PC-3 (cell line): ENCODE measurements at places on chromosomes 6 and 20.

- no peak for DNase-seq
These were observed 67.4 kb downstream of the GMPR start for GRCh38 chr6:16305788-16306187.

DNA sequence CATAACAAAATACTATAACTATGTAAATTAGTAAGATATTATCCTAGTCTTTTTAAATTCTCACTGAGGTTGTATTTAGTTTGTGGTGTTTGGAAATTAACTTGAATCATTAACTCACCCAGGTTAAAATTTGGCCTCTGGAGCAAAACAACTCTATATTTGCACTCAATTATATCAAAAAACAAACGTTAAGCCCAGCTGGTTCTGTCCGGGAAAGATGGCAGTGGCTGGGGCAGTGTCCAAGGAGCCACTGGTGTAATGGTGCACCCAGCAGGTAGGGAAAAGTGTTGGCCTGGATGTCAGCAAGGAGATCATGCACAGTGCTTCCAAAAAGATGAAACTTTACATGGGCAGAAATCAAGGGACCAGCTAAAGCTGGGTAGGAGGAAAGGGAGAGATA lies 285.3 kb upstream of the CITED2 start:
- DNase-seq = no peak

DNA sequence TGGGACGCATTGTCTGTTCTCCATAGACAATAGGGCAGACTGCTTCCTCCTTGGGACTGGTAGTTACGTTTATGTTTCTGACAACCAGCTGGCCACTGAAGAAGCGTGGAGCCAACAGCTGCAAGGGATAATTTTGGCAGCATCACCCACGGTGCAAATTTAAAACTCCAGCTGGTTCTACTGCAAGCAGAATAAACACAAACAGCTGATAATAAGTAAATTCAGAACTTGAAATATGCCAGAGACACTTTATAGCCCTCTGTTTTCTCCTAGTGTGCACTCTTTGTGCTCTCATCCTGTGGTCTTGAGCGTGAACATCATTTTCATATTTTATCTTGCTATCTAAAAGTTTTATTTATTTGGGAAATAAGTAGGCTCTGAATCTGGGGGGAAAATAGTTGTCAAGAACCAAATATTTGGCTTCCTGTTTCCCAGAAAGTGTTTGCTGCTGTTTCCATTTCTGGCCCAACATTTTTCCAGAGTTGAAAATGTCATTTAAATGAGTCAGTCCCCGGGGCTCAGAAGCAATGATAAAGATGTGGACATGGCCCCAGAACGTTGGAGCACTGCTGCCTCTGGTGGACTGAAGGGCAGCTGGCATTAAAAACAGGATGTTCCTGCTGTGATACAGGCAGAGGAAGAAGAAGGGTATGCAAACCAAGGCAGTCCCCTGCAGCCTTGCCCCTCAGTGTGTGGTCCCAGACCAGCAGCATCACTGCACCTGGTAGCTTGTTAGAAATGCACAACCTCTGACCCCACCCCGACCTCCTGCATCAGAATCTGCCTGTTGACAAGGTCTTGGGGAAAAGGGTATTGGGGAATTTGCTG lies 12.5 kb upstream of the THBD start:
- peak; percentile 73 for DNase-seq

DNA sequence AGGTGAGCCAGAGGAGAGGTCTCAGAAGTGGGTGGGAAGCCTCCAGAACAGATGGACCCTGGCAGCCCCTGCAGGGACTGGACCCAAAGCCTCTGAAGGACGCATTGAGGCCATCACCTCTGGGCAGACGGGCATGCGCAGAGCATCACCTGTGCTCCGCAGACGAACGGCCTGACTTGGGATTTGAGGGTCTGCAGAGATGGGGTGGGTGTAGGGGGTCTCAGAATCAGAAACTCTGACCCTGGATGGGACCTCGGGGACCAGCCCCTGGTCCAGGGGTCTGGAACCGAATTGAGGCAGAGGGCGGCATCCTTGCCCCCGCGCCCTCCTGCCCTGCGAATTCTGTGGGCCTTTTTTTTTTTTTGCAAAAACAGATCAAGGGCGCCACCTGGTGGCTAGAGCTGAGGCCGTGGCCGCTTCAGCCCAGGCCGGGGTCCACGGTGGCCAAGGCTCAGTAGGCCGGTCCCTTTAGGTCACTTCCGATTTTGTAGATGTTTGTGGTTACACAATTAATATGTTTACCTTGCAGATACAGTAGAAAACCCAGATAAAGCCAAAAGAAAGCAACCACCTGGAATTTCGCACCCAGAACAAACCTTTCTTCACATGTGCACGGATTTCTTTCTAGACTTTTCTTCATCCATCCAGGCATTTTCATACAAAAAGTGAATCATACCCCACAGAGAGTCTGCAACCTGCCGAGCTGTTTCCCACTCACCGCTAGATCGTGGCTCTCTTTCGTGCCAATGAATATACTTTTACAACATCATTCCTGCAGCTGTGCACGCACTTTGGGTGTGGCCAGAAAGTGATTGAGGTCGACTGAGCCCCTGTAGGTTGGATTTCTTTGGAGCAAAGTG lies 25.9 kb downstream of the ZBP1 start:
- peak; percentile 65 for DNase-seq

- DNase-seq = no peak
These were observed 1102.8 kb upstream of the GJE1 start for GRCh38 chr6:141029908-141030307.

- DNase-seq = peak; percentile 47
These were observed 11.5 kb upstream of the CDKN1A start for GRCh38 chr6:36666826-36667591.

GRCh38 chr6:35031611-35032529 lies 109.3 kb downstream of the TCP11 start:
- DNase-seq = no peak

DNA sequence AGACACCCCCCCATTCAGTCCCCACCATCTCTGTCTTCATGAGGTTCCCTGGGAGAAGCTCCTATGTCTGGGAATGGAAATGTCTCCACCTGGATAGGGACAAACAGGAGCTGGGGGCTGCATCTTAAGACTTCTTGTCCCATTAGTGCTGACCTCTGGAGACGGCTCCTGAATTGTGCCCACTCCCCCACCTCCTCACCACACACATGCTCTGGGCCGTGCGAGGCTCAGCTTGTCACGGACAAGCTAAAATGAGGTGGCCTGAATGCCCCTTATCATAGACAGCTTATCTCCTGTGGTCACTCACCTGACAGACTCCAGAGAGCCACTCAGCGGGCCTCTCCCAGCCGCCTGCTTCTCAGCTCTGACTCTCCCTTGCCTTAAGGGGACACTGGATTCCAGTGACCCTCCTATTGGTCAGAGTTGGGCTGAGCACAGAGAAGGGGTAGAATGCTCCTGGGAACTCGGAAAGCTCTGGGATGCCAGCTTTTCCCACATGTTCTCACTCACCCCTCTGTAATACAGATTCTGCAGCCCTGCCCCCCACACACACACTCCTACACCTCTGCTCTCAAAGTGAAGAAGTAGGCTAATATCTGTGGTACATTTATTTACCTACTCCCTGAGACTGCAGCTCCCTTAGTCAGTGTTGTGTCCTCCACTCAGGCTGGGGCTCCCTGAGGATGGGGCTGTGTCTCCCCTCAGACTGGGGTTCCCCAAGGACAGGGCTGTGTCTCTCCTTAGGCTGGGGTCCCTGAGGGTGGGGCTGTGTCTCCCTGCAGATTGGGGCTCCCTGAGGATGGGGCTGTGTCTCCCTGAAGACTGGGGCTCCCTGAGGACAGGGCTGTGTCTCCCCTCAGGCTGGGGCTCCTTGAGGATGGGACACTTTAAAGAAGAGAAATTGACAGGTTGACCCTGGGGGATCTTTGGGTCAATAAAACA lies 167.5 kb downstream of the VEGFA start:
- no peak for DNase-seq

DNA sequence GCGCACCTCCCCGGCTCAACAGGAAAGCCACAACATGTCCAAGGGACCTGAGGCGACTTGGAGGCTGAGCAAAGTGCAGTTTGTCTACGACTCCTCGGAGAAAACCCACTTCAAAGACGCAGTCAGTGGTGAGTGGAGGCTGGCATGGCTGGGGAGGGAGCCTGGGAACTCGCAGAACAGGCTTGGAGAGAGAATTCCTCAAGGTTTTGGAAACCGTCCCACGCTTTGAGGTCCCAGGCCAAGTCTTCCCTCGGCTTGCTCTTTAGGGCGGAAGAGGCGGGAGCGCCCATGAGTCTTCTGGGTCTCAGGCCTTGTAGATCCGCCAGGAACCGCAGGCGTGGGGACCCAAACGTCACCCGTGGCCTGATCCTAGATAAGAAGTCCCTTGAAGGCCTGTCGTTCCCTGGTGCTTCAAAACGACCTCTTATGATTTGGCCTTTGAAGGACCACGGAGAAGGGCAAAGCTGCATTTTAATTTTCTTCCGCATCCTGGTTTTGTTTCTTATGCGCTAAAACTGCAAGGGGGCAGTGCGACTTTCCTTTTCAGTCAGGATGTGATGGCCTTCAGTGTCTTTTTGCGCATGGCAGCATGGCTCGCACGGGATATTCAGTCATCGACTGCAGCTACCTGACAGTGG lies 2.0 kb downstream of the LAMP5 start:
- DNase-seq = peak; percentile 26

DNA sequence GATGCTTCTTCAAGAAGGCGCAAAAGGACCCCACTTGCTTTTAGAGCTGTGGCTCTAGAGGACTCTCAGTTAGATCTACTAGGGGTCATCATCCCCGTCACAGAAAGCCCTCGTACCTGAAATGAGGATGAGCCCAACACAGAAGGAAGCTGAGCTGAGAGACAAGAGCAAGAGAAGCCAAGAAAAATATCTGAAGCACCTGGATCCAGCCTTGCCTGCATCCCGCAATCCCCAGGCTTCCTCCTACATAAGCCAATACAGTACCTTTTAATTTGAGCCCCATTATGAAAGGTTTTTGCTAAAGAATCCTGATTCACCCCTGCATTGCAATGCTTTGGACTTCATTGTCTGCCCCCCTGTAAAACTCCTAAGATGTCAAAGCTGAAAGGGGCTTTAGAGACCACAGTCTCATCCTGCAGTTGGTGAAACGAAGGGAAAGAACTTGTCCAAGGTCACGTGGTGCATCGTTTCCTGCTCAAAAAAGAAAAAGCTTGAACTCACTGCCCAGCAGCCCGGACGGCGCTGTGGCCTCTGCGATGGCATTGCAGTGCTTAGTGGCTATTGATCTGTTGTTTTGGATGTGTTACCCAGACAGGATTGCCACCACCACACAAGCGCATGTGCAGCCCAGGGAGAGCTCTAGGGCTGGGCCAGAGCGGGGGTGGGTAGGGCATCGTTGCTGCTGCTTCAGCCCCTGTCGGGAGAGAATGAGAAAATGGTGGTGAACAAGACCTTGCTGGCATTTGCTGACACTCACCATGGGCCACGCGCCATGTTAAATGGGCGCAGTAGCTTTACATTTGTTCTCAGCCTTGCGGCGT lies 28.4 kb downstream of the AAR2 start:
- DNase-seq = no peak

DNA sequence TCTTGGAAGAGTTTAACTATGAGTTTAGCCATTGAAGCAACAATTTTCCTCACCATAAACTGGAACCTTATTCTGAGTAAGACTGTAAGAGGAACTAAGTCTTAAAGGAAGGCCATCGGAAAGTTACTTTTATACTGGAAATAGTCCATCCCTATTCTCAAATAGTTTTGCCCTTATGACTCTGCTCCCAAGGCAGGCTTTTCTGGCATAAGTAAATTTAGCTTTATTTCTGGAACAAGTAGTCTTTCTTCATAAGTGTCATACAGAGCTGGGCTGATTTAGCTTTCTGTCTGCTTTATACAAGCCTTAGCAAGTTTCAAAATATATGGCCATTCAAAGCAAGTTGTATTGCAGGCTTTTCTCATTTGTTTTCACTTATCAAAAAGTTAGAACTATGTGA lies 328.1 kb downstream of the HACE1 start:
- DNase-seq = no peak

- no peak for DNase-seq
These were observed 26.9 kb downstream of the FBXO30 start for GRCh38 chr6:145787688-145788087.

GRCh38 chr6:30720738-30721197 lies 616 bp downstream of the TUBB start:
- peak; percentile 50 for DNase-seq

GRCh38 chr20:2149507-2149906 lies 47.9 kb downstream of the STK35 start:
- DNase-seq = peak; percentile 22

- DNase-seq = peak; percentile 87
These were observed 79.4 kb downstream of the FOXC1 start for GRCh38 chr6:1689141-1689540.

DNA sequence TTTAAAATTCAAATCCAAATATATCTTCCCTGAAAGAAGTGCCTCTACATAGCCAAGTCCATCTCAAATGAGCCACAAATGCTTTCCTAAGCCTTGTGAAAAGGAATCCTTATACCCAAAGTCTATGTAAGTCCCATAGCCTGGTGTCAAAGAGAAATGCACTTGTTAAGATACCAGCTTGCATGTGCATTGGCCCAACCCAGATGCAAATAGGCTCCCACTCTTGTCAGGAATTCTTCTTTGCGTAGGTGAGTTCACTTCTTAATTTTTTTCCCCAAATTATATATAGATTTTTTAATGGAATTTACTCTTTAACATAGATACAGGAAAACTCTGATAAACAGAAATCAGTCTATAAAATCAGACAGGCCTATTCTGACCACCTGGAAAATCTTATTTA lies 105.6 kb downstream of the RALGAPA2 start:
- no peak for DNase-seq

DNA sequence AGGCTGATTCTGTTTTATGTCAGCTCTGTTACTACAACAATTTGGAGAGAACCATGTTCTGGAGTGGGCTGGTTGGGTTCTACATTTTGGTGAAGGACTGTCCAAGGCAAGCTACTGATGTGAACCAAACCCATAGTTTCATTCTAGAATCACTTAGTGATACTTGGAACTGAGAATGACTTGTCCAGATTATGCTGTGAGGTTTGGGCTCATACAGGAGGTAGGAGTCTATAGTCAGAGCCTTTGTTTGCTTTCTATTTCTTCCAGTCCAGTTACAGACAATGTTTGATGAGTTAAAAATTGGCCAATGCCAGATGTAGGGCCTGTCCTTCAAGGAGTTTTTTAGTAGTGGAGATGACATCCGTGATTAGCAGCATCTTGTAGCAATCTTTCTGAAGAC lies 97.9 kb downstream of the LRRC1 start:
- DNase-seq = no peak

DNA sequence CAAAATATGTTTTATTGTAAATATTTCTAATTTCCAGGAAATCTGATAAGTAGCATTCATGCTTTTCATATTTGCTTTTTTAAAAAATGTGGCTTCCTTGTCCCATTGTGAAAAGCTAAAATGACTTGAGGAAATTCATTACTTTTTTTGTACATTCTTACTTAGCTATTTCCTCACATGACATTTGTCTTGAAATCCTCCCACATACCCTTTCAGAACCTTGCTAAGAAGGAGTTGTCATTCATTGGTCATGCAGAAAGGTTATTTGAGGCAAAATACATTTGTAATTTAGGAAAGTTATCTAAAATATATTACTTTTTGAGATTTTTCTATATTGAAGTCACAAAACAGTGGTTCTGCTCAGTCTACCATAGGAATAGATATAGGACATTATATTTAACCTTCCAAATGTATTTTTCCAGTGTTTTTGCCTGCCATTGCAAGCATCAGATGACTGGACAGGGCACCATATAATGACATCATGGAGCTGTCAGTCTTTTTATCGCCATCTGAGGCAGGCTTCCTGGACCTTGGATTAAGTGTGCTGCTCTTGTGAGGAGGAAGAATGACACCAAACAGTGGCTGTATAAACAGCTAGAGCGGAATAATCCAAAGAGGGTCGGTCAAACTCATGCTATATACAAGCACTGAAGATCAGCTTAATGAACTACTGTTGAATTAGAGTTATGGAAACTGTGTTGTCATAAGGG lies 109.4 kb upstream of the HCRTR2 start:
- DNase-seq = no peak
